ENCODE measurements at places on chromosomes 3 and 15.
A peak's percentile ranks its signal among the peaks of the same experiment; 100 is the strongest.

GRCh38 chr3:99319961-99320360 lies 318.4 kb upstream of the COL8A1 start:
- no peak for DNase-seq

DNA sequence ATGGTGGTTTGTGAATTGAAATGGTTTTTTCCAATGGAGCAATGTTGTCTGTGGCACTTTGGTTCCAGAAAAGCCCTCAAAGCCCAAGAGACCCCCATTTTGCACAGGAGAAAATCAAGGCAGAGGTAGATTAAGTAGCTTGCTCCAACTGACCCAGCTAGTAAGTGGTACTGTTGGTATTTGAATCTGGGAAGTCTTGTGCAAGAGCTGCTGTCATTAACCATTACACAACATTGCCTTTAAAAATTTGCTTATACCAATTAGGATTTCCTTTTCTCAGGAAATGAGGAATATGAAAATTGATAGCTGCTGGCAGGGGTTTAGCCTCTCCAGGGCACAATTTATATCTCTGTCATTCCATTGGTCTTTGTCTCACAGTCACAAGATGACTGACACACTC lies 102.4 kb upstream of the UBE3A start:
- no peak for DNase-seq

GRCh38 chr15:32843219-32843815 lies 125.5 kb downstream of the GREM1 start:
- DNase-seq: no peak

GRCh38 chr3:192892981-192893700 lies 24.5 kb downstream of the MB21D2 start:
- no peak for DNase-seq

DNA sequence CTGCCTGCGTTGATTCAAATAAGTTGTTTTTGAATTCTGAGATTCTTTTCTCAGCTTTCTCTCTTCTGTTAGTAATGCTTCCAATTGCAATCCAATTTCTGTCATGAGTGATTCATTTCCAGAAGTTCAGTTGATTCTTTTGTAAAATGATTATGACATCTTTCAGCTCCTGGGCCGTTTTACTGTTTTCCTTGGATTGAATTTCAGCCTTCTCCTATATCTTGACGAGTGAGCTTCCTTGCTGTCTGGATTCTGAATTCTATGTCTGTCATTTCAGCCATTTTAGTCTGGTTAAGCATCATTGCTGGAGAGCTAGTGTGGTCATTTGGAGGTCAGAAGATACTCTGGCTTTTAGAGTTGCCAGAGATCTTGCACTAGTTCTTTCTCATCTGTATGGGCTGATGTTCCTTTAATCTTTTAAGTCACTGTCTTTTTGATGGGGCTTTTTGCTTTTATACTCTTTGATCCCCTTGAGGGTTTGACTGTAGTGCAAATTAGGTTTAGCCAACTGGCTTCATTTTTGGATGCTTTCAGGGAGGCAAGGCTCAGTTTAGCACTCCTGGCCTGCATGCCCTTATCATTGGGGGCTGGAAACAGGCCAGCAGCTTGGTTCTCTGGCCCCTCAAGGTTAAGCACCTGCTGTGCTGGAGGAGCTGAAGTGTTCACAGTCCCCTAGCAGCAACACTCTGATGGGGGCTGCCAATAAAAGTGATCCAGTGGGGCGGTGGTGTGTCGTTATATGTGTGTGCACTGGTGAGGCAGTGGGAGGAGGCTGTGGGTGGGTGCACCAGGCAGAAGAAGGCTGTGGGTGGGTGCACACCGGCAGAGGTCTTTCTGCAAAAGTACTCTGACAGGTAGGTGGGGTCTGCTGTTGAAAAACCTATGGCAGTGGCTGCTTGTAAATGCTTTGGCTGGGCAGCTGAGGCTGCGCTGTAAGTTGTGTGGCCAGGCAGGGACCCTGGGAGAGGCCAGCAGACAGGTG lies 51.2 kb downstream of the MCTP2 start:
- no peak for DNase-seq

- DNase-seq: no peak
Measured at GRCh38 chr15:34582461-34583371, 735 bp downstream of the GOLGA8B start.

GRCh38 chr3:40325465-40325864 lies 16.0 kb downstream of the EIF1B start:
- DNase-seq: no peak

GRCh38 chr3:31925271-31925630 lies 55.8 kb downstream of the OSBPL10 start:
- DNase-seq: no peak

- DNase-seq: no peak
Measured at GRCh38 chr3:23301819-23302218, 98.7 kb downstream of the UBE2E2 start.

GRCh38 chr3:61903931-61904657 lies 342.7 kb downstream of the PTPRG start:
- no peak for DNase-seq

DNA sequence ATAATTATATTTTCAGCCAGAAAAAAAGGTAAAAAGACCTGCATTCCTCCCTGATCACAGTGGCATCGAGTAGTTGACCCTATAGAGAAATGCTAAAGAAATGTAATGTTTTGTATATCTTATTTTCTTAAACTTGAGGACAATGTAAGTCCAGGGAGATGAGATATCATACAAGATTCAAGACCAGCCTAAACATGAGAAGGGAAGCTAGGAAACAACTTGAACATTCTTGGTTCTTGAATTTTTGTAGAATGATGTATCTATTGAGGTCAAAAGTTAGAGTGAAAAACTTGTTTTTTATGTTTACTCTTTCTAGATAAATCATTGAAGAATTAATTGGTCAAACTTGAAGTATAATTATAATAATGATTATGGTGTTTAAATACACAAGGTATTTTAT lies 497.7 kb upstream of the TBL1XR1 start:
- no peak for DNase-seq

DNA sequence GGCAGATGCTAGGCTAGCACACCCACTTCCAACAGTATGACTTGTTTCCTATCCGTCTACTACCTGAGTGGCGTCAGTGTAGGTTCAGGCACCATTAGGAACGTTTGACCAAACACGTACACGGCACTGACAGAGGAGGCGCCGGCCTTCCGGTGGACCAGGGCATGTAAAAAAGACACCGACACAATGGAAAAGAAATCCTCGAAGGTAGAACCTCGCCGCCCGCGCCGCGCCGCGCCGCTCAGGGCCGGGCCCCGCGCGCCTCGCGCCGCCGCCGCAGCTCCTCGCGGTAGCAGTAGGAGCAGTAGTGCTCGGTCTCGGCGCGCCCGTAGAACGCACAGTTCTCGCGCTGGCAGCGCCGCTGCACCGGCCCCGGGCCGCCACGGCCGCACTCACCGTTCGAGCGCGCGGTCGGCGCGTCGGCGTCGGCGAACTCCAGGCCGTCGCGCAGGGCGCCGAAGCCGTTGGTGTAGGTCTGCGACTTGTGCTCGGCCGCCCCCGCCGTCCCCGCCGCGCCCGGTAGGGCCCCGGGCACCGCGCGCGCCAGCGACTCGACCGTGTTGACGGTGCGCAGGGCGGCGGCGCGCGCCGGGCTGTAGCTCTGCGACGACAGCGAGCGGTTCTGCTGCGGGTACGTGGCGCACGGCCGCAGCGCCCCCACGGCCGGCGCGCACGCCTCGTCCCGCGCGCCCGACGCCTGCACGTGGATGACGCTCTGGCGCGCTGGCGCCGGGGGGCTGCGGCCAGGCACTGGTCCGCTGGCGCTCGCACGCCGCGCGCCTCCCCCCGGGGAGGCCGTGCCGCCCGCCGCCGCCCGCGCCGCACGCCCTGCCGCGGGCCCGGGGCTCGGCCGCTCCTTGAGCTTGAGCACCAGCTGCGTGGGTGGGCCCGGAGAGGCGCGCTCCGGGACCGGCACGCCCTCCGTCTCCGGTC lies 156.7 kb downstream of the KLF13 start:
- DNase-seq: no peak

DNA sequence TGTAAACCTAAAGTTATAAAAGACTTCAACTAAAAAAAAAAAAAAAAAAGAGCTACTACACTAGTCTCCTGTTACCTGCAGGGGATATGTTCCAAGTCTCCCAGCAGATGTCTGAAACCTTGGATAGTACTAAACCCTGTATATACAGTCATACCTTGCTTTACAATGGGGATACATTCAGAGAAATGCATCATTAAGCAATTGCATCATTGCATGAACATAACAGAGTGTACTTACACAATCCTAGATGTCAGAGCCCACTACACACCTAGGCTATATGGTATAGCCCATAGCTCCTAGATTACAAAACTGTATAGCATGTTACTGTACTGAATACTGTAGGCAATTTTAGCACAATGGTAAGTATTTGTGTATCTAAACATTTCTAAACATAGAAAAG lies 119.1 kb downstream of the GMPS start:
- no peak for DNase-seq

GRCh38 chr3:64238971-64239667 lies 13.9 kb upstream of the PRICKLE2 start:
- DNase-seq: peak; percentile 77

DNA sequence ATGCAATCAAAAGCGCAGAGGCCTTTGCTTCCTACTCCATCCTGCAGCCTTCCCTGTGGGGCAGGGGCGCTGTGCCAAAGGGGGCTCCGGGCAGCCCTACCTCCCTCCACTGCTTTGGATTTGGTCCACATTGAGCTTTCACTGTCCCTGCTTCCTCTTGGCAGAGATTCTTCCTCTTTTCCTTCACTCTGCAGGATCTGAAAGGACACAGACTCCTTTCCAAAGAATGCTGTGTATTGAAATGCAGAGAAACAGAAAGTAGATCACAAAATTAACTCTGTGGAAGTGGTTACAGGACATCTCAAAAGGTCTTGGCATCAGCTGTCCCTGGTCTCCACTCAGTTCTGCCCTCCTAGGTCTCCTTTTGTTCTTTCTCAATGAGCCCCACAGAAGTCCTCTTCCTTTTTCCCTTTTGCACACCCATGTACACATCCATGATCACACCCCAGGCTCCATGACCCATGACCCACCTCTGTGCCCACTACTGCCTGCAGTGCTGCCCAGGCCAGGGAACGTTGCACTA lies 64.1 kb downstream of the CCR1 start:
- no peak for DNase-seq

DNA sequence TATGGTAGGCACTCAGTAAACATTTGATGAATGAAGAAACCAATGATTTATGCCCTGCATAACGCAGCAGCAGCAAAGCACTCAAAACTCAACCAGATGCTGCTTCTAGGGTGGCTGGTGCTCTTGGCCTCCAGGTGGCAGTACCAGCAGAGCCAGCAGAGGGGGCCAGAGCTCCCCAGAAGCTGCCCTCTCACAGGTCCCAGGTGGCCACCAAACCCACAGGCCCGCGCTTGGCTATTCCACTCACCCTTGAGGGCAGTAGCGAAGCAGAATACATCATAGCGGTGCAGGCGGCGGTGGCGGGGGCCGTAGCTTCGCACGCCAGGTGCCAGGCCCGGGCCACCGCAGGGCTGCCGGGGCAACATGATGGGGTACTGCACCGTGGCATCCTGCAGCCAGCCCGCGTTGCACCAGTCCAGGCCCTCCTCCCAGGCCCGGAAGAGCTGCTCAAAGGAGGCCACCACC lies 16.6 kb downstream of the HAPLN3 start:
- DNase-seq: peak; percentile 49

DNA sequence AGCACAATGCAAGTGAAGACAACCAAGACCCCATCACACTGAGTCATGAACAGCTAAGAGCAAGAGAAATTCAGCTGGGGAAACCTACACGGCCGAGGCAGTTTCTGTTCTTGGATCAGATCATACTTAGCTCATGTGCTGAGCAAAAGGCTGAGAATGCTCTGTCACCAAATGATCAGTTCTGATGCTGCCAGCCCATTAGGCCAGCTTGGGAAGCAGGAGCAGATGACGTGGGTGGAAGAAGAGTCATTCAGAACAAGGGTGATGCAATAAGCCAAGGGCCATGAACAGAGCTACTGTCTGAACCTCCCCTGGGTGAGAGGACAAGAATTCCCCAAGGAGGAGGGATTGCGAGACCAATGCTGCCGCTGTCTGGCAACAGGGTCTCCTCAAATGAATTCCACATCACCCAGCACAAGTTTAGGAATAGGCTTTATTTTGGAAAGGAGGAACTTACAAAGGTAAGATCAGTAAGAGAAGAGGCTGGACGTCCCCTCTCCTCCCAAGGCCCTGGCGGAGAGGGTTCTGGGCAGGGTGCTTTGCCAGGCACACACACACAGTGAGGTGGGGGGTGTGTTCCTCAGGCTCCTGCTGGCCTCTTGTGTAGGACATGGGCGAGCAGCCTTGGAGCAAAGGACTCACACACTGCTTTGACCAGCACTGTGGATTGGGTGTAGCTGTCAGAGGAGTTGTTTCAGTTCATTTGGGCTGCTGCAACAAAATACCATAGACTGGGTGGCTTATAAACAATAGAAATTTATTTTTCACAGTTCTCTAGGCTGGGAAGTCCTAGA lies 65.6 kb upstream of the CTXND1 start:
- no peak for DNase-seq

- no peak for DNase-seq
Measured at GRCh38 chr15:73573037-73573436, 60.2 kb downstream of the NPTN start.

- peak; percentile 56 for DNase-seq
Measured at GRCh38 chr3:193240850-193241706, at the start of gene PLAAT1. Gene PLAAT1 (plus strand): TSS chr3:193241222. CDS start chr3:193255651, 14,429 bp downstream.

GRCh38 chr3:111332488-111333080 lies 209.4 kb upstream of the CD96 start:
- no peak for DNase-seq

DNA sequence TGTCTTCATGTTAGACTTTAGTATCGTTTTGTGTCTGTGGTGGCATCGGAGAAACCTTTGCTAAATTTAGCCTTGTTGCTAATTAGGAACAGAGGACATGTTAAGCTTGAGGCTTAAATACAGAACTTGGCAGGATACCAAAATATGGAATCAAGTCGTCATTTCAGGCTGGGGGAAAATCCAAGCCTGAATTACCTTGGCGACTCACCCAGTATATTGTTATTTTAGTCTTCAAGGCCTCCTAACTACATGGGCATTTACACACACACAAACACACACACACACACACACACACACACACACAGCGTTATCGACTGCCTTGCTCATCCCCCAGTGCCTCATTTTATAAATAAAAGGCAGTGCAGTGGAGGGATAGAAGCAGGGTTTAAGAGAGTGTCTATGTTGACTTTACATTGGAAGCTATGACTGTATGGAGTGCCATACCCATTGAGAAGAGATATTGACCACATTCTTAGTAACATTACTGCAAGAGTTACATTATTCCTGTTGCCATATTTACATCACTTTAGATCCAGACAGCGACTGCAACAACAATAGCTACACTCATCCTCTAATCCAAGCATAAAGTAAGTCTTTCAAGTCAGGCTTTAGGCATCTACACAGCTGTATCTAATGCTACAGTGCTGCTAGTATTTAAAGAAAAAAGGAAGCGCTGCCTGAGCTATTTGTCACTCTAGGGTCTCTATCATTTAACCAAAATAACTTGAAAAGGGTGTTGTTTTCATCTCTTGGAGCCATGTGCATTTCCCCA lies 210.8 kb upstream of the SEMA6D start:
- DNase-seq: no peak

Measured in NT2/D1 (cell line).